ENCODE measurements at places on chromosomes 1 and 21. TPM values are rescaled to one million over a fixed set of nuclear protein-coding genes. Genes with fewer than 3 reads are reported as not detected.

The ZNF593OS gene
- not detected for total RNA-seq

DNA sequence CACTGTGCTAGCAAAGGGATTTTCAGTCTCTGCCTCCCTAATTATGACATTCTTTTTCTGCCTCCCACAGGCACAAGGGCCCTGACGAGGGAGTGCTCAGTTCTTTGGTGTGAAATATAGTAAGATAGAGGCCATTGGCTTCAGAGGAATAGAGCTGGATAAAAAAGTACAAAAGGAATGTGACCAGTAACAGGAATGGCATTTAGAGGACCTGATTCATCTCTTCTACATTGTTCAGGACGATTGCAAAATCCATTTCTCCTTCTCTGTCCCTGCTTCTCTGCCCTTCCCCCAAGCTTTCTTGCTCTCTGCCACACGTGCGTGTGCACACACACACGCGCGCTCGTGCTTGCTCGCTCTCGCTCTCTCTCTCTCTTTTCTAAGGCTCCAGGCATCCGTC is 668.2 kb downstream of the KIF26B start:
- H3K27me3 ChIP-seq, result no peaks in the 10 kb centered on the region
- no peak overlapping the region for H3K4me3 ChIP-seq
- H3K27ac ChIP-seq, result peak overlapping the region; percentile 28
- H3K4me1 ChIP-seq, result no peaks in the 10 kb centered on the region
- DNase-seq, result peak; percentile 42

- H3K27me3 ChIP-seq, result no peaks in the 10 kb centered on the region
- H3K4me3 ChIP-seq, result no peak overlapping the region
- H3K4me1 ChIP-seq, result peaks cover 6% of the 10 kb centered on the region
- no peaks in the 10 kb centered on the region for H3K36me3 ChIP-seq
- no peak overlapping the region for H3K27ac ChIP-seq
- DNase-seq, result no peak
Observed at GRCh38 chr1:99851850-99852454, 1.8 kb downstream of the AGL start.

GRCh38 chr1:61052395-61053225 is 29.8 kb upstream of the NFIA start:
- no peaks in the 10 kb centered on the region for H3K27me3 ChIP-seq
- no peak overlapping the region for H3K27ac ChIP-seq
- no peak for DNase-seq
- H3K36me3 ChIP-seq, result no peaks in the 10 kb centered on the region
- peaks cover 20% of the 10 kb centered on the region for H3K4me1 ChIP-seq

The C8A gene
- total RNA-seq, result not detected

DNA sequence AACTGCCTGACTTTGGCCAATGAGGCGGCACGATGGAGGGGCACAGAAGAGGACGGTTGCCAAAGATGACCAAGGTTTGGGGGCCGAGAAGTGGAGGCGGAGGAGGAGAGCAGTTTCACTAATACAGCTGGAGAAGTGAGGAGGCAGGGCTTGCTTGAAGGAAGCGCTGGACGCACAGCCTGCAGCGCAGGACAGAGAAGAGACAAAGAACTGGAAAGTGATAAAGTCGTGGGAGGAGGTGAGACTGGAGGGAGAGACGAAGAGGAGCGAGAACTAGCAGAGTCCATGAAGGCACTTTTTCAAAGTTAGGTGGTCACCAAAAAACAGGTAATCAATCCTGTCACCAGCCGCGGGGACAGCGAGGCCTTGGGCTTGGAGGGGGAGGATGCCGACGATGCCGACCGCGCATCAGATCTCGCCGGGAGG is 771 bp downstream of the PACC1 start:
- H3K4me1 ChIP-seq, result no peaks in the 10 kb centered on the region
- no peak for DNase-seq
- H3K4me3 ChIP-seq, result peak overlapping the region; percentile 88
- H3K27ac ChIP-seq, result peak overlapping the region; percentile 70
- no peaks in the 10 kb centered on the region for H3K36me3 ChIP-seq

The SFN gene
- total RNA-seq, result 192 TPM

The MSH4 gene
- total RNA-seq, result 0.47 TPM

- no peaks in the 10 kb centered on the region for H3K4me1 ChIP-seq
- H3K27me3 ChIP-seq, result no peaks in the 10 kb centered on the region
- no peak overlapping the region for H3K4me3 ChIP-seq
- H3K27ac ChIP-seq, result no peak overlapping the region
Observed at GRCh38 chr1:198326232-198326631, 169.4 kb downstream of the NEK7 start.

The WNT9A gene
- total RNA-seq, result 4.6 TPM

The MEX3A gene
- total RNA-seq, result 0.86 TPM

- no peak overlapping the region for H3K27ac ChIP-seq
- H3K4me1 ChIP-seq, result peaks cover 18% of the 10 kb centered on the region
- DNase-seq, result no peak
- peaks cover 62% of the 10 kb centered on the region for H3K36me3 ChIP-seq
Observed at GRCh38 chr1:84489766-84490165, 10.7 kb downstream of the RPF1 start.

DNA sequence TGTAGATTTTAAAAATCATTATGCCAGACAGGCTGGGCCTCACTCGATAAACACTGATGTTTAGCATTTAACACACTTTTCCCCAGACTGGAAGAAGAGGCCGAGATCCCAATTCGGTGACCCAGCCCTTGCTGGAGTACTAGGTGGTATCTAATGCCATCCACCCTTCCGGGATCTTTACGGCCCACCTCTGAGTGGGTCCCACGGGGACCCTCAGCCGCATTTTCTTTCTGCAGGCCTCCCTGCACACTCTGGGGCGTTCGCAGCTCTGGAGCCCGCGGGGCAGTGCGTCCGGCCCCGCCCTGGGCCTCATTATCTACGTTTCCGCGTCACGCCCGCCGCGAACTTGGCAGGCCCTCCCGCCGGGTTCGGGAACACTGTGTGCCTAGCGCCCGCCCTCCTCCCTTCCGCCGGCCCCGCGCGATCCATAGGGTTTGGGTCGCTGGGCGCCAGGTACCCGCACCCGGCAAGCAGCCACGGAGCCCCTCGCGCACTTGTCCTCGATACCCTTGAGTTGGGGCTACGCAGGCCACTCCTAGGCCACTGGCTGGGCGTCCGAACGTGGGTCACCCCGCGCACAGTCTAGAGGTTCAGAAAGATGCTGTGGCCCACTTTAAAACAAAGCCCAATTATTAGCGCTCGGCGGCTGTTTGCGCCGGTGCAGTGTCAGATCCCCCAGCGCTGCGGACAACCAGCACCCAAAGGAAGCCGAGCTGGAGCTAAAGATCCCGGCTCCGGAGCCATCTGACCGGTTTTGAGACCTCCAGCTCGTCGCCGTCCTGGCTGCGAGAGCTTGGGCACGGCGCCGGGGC is 950 bp upstream of the EVA1C start:
- H3K36me3 ChIP-seq, result no peaks in the 10 kb centered on the region
- DNase-seq, result peak; percentile 65
- H3K27me3 ChIP-seq, result no peaks in the 10 kb centered on the region

GRCh38 chr1:169545472-169545871 is 40.8 kb downstream of the F5 start:
- H3K4me3 ChIP-seq, result no peak overlapping the region
- H3K4me1 ChIP-seq, result no peaks in the 10 kb centered on the region
- H3K27me3 ChIP-seq, result no peaks in the 10 kb centered on the region
- no peaks in the 10 kb centered on the region for H3K36me3 ChIP-seq

All from left lung (tissue), 14 donors.